ENCODE measurements at places on chromosomes 4 and X. TPM values are rescaled to one million over a fixed set of nuclear protein-coding genes. Genes with fewer than 3 reads are reported as not detected.

Gene KLHL4
- 0.05 TPM for total RNA-seq

Gene PDLIM3
- not detected for total RNA-seq

Gene CLCN5
- total RNA-seq, result 3.0 TPM

Gene SOWAHD
- 1.9 TPM for total RNA-seq

Gene PDCL2
- not detected for total RNA-seq

Gene ERVMER34-1
- not detected for total RNA-seq

Gene HPGD
- total RNA-seq, result 34.1 TPM

Gene ADH1C
- not detected for total RNA-seq

Gene GAGE12J
- total RNA-seq, result not detected

Gene PDE5A
- total RNA-seq, result 1.1 TPM

Gene CXCL3
- total RNA-seq, result not detected

Gene S100P
- total RNA-seq, result 176 TPM

Gene VCX
- not detected for total RNA-seq

Gene TRIM61
- total RNA-seq, result 1.0 TPM

Gene CHIC2
- 17.6 TPM for total RNA-seq

Gene ADH4
- total RNA-seq, result not detected

Gene DRD5
- total RNA-seq, result not detected

Gene MAGED1
- 37.9 TPM for total RNA-seq

Gene CXorf65
- 29.9 TPM for total RNA-seq

Gene MND1
- 20.8 TPM for total RNA-seq

Gene TMPRSS11A
- total RNA-seq, result not detected

- no peak for DNase-seq
Measured at GRCh38 chr4:40256329-40256728, 59.5 kb downstream of the RHOH start.

- DNase-seq, result no peak
Measured at GRCh38 chr4:145772347-145772746, 92.4 kb downstream of the C4orf51 start.

- DNase-seq, result no peak
Measured at GRCh38 chrX:125651426-125651825, 331.8 kb downstream of the TEX13C start.

DNA sequence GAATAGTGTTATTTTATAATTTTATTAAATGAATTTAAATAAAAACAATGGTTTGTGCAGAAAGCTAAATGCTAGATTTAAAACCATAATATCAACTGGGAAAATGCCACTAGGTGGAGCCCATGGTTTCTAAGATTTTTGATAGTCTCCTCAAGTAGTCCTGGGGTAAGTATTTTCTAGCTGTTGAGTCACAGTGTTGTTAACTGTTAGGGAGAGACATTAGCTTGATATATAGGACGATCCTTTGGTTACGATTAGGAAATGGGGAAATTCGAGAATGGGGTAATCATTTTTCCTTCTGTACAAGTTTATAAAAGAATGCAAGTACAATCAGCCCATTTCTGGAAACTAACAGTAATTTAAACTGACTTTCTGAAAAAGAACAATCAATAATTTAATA, 378.4 kb downstream of the ANKRD50 start:
- no peak for DNase-seq

DNA sequence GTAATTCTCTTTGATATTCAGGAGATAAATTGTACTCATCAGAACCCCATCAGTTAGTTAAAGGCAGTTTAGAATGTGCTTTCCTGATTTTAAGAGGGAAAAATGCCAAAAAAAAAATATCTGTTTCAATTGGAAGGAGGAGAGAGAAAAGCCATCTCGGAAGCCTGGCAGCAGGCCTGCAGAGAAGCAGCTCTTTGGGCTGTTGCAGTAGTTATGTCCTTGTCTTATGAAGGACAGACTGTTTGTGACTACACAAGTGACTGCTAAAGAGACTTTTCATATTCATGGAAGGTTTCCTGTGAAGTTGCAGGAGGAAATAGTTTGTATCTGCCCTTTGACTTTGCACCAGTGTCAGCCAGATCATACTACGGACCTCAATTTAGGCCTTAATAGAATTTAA, 88.8 kb downstream of the DCLK2 start:
- no peak for DNase-seq

- no peak for DNase-seq
Measured at GRCh38 chrX:110321670-110322069, 3.8 kb upstream of the AMMECR1 start.

GRCh38 chrX:87388381-87388780, 129.2 kb upstream of the KLHL4 start:
- no peak for DNase-seq

- no peak for DNase-seq
Measured at GRCh38 chr4:79514621-79515329, 106.7 kb upstream of the GK2 start.

DNA sequence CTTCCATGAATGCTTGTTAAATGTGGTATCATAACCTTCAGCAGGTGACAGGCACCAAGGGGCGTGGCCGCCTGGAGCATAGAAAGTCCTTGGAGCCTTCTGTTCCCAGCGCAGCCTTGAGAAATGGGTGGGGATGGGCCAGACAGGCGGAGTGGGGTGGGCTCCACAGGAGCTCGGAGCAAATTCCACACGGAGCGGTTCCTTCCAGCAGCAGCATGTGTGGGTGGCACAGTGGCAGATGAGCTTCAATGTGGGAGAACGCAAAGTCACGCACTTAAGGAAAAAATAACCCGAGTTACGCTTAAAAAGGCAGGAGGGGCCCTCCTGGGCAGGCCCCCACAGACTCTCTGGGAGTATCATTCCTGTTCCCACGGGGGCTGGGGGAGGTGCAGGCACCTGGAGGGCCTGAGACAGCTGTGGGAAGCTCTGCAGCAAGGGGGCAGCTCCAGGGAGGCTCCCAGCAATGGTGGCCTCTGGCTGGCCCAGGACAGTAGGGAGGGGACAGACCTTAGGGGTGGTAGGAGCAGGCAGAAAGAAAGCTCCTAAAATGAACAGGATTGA, 15.3 kb downstream of the TMEM271 start:
- DNase-seq, result no peak

DNA sequence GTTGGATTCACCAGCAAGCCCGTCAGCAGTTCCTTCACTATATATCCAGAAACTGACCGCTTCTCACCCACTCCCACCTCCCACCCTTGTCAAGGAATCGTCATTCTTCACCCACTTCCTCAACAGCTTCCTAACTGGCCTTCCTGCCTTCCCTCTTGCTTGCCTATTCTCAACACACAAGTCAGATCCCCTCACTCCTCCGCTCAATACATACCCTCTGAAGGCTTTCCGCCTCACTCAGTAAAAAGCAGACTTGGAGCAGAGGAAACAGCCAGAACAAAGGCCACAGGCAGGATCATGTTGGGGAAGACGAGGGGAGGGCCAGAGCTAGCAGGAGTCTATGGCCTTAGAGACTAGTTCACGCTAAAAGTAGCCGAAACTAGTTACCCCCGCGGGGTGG, 23.7 kb downstream of the RWDD4 start:
- no peak for DNase-seq

DNA sequence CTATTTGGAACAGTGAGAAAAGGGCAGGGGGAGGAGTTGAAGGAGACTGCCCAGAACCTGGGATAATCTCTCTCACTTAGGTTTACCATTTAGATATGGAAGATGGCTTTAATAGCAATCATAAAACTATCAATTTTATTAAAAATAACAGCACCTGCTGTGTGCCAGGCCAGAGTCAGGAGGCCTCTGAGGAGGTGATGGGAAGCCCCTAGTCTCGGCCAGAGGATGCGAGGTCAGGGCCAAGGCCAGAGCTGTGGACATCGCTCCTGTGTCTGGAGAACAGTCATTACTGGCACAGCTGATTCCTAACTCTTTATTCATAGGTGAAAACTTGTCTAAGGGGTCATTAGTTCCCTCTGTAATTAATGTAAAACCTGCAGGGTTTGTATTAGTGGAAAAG, 4.2 kb upstream of the IQSEC2 start:
- DNase-seq, result no peak

GRCh38 chr4:101009471-101009870, 337.9 kb downstream of the PPP3CA start:
- DNase-seq, result no peak

DNA sequence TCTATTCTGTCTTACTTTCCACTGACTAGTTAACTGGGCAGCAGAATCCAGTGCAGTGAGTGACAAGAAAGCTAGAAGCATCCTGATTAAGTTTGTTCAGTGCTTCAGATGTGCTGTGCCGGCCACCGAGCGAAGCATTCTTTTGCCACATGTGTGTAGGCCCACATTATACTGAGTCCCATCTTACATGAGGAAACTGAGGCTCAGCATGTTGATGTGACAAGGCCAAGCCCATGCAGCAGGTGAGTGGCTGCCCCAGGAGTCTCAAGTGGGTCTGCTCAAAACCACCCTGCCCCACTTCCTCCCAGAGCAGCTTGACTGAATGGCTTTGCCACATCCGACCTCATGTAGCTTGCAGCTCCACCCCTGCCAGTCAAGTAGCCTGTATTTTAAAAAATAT, 50.5 kb downstream of the RHOH start:
- peak; percentile 80 for DNase-seq

GRCh38 chr4:182885022-182885737, 32.0 kb downstream of the DCTD start:
- DNase-seq, result no peak

- no peak for DNase-seq
Measured at GRCh38 chr4:32163125-32163524, 1443.0 kb downstream of the PCDH7 start.

DNA sequence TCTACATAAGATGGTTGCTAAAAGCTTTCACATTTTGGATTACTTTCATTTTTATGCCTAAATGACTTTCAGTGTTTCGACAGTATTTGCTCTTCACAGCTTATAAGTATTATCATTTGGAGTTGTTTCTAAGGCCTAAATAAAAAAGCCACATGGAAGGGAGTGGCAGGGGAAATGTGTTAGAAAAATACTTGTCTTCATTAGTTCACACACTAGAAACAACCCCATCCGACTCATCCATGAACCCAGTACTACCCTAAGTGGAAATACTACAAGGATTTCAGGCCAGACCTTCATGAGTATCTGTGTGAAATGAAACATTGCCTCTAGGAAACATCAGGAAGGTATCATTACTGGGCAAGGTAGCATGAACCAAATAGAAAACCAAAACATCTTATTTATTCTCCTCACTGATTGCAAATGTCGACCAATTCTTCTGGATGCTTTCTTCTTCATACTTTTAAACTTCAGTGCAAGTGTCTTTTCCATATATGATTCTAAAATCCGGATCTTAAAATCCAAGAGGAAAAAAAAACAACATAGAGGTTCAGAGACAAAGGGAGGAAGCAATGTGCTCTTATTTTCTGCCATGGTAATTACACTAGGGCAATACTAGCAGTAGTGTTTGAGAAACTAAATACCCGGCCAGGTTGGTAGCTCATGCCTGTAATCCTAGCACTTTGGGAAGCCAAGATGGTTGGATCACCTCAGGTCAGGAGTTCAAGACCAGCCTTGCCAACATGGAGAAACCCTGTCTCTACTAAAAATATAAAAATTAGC, 349.4 kb downstream of the ARHGAP24 start:
- DNase-seq, result no peak

GRCh38 chr4:89173336-89174090, 62.2 kb downstream of the TIGD2 start:
- DNase-seq, result no peak

GRCh38 chr4:6749340-6750171, 33.0 kb upstream of the KIAA0232 start:
- DNase-seq, result no peak

DNA sequence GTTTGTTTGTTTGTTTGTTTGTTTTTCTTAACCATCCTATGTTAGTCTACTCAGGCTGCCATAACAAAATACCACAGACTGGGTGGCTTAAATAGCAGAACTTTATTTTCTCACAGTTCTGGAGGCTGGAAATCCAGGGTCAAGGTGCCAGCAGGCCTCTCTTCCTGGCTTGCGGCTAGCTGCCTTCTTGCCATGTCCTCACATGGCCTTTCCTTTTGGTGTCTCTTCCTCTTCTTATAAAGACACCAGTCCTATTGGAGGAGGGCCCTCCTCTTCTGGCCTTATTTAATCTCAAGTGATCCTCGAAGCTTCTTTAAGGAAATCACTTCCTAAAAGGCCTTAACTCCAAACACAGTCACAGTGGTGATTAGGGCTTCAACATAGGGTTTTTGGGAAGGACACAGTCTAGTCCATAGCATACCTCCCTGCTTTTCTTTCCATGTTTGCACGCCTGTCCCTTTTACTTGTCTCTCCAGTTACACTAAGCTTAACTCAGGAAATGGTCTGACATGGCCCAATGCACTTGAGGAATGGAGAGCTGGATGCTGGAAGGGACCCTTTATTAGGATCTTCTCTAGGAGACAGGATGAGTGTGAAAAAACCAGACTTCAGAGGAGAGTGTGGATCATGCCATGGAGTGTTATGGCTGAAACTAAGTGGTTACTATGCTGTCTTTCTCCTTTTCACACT, 36.0 kb upstream of the MGST2 start:
- DNase-seq, result no peak

DNA sequence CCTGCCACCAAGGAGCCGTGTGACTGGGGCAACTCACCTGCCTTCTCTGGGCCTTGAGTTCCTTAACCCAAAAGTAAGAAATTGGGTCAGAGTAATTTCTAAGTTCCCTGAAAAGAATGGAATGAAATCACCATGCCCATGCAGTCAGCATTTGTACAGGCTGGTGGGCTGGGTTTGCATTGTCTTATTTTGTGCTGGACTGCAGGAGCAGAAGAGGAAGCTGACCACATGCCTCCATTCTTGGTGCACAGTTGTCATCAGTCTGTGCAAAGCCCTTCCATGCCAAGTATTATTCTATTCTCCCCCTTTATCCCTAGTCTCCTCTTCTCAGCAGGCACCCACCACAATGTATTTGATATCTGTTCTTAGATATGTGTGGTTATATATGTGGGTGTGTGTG, 56.3 kb downstream of the FHDC1 start:
- no peak for DNase-seq

DNA sequence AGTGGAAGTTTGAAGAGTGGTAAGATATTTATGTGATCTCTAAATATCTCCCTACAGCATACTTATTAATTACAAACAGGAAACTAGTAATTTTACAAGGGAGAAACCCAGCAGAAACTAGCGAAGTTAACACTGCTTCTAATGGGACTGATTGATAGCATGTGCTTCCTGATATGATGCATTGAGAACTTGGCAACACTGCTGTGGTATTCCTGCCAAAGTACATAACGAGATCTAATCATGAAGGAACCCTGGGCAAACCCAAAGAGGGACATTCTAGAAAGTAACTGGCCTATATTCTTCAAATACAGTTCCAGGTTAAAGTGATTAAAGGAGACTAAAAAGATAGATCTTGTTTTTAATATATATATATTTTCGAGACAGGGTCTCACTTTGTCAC, 4.6 kb upstream of the GPR34 start:
- no peak for DNase-seq

DNA sequence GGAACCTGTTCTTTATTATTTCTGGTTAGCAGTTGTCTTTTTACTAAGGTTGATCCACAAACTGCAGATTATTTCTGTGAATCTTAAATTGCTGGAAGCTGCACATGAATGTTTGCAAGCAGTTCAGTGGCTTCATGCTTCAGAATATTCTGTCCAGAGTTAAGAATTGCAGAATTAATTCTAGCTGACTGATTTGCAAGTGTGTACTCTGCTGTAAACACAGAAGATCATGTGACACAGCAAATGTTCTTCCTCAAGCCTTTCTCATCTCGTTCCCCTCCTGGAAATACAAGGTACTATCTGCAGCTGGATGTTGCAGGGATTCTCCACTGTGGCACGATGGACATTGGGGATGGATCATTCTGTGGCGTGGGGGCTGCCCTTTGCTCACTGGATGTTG, 16.8 kb upstream of the CLTRN start:
- no peak for DNase-seq

All from activated CD4-positive, alpha-beta memory T cell treated with anti-CD3 and anti-CD28 coated beads, Interleukin-2, amount 10 ng/mL, durations not matched to agents 7 days and 5 days (primary cell).